ENCODE measurements at places on chromosomes 2 and 18.

DNA sequence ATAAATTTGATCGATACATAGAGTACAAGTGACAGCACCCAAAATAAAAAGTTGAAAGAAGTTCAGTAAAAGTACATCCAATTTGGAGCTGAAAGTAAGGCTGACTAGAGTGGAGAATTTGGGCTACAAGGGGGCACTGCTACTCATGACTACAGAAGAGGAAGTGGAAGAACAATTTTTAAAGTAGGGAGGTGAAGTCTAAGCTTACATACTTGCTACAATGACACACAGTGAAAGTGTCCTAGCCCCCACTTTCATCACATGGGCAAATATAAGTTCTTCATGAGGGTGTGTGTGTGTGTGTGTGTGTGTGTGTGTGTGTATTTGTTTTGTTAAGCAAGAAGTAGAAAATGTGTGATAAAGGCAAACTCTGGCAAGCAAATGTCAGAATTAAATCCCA, 45.7 kb downstream of the MAP3K2 start:
- DNase-seq, result no peak

GRCh38 chr2:58845011-58845410, 603.9 kb upstream of the FANCL start:
- no peak for DNase-seq

GRCh38 chr18:54192415-54192814, 32.1 kb downstream of the MBD2 start:
- no peak for DNase-seq

GRCh38 chr2:109257653-109258052, 128.6 kb downstream of the SH3RF3 start:
- DNase-seq, result no peak

- DNase-seq, result peak; percentile 73
Measured at GRCh38 chr2:107595749-107596148, 230.9 kb upstream of the RGPD4 start.

DNA sequence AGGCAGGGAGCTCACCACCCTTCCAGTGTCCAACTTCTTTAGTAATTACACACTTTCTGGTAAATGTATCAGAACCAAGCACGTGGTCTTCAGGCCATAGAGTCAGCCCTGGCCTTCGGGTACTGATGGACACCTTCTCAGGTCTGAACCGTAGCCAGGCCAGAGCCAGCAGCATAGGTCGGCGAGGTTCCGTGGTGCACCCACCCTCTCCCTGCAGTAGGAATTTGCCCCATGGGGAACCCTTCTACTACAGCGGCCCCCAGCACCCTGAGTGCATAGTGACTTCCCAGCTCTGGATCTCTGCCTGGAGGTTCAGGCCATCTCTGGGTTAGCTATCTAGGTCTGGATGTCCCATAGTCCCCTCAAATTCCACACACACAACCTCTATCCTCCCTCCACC, 61.6 kb downstream of the EDAR start:
- DNase-seq, result no peak

- DNase-seq, result no peak
Measured at GRCh38 chr2:46735730-46736493, 179.7 kb downstream of the MCFD2 start.

Data from HFFc6 (cell line).